ENCODE measurements at places on chromosomes 16 and 17.

DNA sequence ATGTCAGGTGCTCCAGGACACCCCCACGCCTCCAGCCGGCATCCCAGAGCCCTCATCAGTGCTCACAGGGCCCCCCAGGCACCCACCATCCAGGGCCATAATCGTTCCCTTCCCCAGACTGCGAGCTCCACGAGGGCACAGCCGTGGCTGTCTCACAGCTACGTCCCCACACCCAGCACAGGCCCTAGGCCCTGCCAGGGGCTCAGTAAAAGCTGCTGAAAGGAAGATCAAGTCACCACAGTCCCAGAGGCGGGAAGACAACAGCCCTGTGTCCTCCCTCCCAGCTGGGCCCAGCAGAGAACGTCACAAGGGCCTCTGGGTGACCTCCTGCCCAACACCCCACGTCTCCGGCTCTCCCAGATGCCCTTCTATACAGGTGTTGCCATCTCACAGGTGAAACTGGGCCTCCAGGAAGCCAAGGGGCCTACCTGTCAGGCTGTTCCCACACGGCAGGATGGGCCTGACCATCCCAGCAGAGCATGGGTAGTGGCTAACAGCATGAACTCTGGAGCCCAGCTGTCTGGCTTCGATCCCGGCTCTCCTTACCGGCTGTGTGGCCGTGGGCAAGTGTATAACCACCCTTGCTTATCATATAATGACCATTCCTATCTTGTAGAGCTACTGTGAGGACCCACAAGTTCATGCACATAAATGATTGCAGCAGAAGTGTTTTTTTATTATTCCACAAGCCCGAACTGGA, 17.9 kb downstream of the ARL2BP start:
- DNase-seq, result no peak

DNA sequence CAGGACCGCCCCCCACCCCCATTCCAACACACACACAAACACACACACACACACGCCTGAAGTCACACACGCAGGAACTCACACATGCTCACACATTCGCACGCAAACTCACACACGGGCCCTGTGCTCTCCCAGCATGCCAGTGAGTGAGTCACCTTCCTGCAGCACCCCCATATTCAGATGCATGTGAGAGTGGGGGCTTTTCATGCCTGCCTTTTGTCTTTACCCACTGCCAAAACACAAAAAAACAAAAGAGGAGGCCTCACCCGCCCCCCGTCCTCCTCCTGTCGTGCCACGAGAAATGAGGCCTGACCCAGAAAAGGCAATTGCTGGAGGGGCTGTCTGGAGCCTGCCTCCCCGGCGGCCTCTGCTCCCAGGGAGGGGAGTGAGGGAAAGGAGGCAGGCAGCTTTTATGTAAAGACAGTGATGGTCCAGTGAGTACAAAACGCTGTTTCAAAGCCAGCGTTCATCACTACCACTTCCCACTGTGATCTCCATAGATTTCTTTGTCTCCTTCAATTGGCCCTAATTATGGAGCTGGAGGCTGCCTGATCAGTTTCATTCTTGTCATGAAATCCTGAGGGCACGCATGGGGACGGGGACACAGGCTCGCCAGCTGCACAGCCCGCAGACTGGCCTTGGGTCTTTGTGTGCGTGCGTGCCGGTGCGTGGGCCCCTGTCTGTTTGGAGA, 29.5 kb upstream of the GSE1 start:
- no peak for DNase-seq

GRCh38 chr17:34130544-34130943, 124.5 kb upstream of the CCL2 start:
- DNase-seq, result no peak

- no peak for DNase-seq
Measured at GRCh38 chr17:77465358-77466041, 324.7 kb downstream of the SEC14L1 start.

GRCh38 chr16:87056083-87056482, 261.1 kb downstream of the C16orf95 start:
- no peak for DNase-seq

GRCh38 chr16:85251225-85251760, 139.0 kb upstream of the CIBAR2 start:
- no peak for DNase-seq

DNA sequence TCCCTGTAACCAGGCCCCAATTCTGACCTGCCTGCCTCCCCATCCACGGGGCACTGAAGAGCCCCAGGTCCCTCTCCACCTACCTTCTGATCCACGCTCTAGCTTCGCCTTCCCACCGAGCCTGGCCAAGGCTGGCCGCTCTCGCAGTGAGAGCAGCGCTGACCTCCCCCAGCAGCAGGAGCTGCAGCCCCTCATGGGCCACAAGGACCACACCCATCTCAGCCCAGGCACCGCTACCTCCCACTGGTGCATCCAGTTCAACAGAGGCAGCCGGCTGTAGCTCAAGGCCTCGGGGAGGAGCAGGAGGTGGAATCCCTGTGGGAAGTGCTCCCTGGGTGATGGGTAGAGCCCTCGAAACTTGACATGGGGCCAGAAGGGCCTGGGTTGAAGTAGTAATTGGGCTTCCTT, 8.4 kb upstream of the PLEKHG4 start:
- no peak for DNase-seq

DNA sequence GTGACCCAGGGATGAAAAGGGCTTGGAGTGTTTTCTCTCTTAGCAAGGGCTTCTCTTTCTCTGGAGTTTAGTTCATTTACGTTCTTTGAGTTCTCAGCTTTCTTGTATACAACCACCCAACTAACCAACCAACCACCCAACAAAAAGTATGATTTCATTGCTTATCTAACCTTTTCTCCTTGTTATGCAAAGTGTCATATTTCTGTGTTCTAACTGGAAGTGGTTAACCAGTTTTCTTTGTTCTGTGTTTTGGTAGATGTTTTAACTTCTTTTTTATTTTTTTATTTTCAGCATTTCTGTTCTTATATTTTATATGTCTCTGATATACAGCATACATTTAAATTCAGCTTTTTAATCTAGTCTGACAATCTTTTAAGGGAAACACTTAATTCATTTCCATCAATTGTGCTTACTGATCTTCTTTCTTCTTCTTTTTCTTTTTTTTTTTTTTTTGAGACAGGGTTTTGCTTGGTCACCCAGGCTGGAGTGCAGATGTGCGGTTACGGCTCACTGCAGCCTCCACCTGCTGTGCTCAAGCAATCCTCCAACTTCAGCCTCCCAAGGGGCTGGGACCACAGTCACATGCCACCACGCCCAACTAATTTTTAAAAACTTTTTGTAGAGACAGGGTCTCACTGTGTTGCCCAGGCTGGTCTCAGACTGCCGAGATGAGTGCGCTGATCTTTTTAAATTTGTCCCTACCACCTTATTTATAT, 29.6 kb downstream of the NLK start:
- DNase-seq, result no peak

DNA sequence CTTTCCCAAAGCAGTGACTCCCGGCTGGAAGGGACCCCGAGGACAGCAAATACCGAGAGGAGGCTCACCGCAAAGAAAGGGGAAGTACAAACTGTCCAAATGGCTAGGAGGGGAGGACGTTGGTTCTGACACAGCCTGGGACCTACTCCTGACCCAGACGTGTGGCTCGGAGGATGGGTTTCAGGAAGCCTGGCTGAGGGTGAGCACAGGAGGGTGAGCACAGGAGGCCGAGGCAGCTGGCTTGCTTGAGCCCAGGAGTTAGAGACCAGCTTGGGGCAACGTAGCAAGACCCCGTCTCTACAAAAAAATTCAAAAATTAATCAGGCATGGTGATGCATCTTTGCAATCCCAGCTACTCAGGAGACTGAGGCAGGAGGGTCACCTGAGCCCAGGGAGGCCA, 83.2 kb downstream of the C16orf78 start:
- no peak for DNase-seq

- no peak for DNase-seq
Measured at GRCh38 chr17:39981207-39981741, 667 bp downstream of the PSMD3 start.

GRCh38 chr16:12881740-12882139, 19.7 kb upstream of the SHISA9 start:
- DNase-seq, result no peak

- no peak for DNase-seq
Measured at GRCh38 chr16:75660726-75661302, 13.2 kb downstream of the TERF2IP start.

DNA sequence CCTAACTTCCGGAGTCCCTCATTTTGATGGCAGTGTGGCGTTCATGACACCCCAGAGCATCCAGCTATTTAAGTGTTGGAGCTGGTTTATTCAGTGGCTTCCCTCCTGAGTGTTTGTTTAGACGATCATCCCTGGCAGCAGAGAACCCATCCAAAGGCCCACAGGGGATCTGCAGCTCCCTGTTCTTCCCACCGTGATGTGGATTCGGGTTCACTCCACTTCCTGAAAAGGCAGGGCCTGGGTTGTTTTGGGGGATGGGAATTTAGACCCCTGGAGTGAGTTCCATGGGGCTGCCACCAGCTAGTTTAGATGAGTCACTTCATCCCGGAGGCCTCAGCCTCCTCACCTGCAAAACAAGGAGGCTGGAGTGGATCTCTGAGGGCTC, 2.3 kb downstream of the KSR1 start:
- no peak for DNase-seq

GRCh38 chr17:48187872-48188608, 80.5 kb downstream of the SNX11 start:
- DNase-seq, result no peak

GRCh38 chr16:11586378-11586855, 302 bp downstream of the LITAF start:
- no peak for DNase-seq

DNA sequence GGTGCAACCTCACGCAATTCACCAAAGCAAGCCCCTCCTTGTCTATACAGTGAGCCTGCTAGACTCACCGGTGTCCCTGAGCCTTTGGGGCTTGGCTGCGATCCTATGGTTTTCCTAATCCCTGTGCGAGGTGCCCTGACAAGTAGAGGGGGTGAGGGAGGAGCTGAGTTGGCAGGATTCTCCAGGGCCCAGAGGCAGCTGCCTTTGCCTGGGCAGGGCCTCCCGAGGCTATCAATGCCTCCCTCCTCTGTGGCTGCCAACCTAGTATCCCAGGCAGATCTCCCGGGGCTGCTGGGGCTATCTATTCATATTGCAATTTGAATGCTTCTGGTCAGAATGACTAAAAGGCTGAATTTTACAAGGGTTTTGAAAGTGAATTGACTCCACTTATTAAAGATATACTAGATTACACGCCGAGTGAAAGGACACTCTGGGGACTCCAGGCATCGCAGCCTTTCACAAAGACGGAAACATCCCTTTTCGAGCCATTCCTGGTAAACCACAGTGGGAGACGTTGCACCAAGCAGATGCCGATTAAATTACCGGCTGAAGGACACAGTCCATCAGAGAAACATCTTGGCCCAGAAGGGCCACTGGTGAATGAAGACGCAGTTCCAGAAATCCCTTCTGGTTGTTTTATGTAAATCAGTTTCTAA, 11.3 kb upstream of the PITPNM3 start:
- DNase-seq, result no peak

- no peak for DNase-seq
Measured at GRCh38 chr17:69539781-69540319, 125.4 kb downstream of the MAP2K6 start.

DNA sequence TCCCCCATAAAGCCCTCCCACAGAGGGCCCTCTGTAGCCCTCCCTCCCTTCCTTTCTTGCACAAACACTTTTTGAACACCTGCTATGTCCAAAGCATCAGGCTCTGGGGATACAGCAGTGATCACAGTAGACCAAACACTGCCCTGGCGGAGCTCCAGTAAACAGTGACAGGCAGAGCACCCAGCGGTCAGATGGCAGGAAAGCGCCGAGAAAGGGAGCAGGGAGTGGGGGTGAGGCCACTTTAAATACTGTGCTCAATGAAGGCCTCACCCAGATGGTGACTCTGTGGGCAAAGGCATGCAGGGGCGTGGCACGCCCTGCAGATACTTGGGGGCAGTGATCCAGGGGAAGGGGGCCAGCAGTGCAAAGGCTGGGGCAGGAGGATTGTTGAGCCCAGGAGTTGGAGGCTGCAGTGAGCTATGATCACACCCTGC, 7.6 kb downstream of the PRR29 start:
- DNase-seq, result no peak

- DNase-seq, result no peak
Measured at GRCh38 chr17:33369876-33370275, 76.8 kb upstream of the ASIC2 start.

DNA sequence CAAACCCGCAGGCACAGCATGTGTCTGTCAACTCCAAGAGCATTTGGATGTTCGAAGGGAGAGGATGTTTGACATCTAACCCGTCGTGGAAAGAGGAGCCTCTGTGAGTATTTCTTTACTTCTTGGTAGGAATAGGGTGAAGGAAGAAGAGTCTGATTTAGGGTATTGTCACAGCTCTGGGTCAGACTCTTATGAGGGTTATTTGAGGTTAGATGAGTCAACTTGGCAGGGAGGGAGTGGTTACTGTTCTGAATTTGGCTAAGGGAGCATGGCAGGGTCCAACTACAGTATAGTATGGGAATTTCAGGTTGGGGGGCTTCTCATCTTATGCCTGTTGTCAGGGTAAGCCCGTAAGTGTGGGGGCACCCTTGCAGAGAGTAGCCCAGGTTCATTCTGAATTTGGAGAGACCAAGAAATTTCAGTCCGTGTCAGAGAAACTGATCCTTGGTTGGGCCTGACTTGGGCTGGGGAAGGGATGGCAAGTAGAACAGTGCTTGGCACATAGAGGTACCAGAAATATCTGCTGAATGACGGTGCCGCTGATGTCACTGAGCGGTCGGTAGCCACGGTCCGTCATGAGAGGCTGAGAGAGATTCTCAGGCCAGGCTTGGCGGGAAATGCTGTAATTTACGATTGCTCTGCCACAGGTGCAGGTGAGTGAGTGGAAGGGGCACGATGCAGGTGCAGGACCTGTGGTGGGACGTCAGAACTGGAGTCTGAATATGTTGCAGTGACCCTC, 43.2 kb downstream of the MYH3 start:
- no peak for DNase-seq

DNA sequence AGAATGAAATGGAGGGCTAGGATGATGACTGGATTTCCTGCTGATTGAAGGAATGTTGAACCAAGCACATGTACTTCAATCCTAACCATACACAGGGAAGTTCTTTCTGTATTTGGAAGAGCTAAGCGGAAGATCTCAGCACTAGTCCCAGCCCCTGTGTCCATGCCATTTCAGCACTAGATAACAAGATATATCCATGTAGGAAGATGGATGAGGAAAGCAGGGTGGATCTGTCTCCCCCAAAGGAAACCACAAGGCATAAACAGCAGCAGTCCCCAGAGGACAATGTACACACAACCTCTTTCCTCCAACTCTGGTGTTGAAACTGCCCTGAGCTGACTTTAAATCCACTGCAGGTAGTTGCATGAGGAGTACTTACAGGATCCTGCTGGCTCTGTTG, 75.1 kb downstream of the GRIN2A start:
- DNase-seq, result no peak

GRCh38 chr16:27841911-27842310, 221.6 kb downstream of the GSG1L start:
- DNase-seq, result no peak

All from activated gamma-delta T cell (primary cell).